ENCODE measurements at places on chromosomes 1 and 21.

DNA sequence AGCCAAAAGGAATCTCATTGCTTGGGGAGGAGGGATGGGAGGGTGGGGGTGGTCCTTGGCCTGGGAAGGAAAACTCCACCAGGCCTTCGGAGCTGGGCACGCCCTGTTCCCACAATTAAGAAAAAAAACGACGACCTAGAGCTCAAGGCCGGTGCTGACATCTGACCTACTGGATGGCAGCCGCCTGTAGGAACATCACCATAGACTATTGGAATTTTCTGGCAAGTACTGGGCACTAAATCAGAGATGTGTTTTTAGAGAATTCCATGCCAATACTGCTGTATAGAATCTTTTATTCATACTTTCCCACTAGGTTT is 729 bp downstream of the NADK start:
- DNase-seq = peak; percentile 26

DNA sequence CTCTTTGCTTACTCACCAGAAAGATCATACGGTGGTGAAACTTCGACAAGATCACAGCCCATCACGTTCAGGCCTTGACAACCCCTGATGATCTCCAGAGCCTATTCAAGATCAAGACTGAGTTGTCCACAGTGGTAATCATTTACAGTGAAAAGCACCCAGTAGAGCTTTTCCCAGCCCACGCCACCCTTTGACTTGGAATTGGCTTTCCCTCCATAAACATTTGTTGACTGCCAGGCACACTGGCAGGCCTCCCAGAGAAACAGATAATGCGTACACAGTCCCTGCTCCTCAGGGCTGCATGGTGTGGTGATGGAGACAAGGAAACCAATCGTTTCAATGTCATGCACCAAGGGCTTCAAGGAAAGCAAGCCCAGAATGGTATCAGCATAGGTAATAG is 10.1 kb downstream of the AGMAT start:
- no peak for DNase-seq

GRCh38 chr1:5140136-5140535 is 485.7 kb downstream of the AJAP1 start:
- DNase-seq = no peak

- no peak for DNase-seq
Measured at GRCh38 chr1:154568157-154568815, 708 bp downstream of the CHRNB2 start.

- DNase-seq = peak; percentile 60
Measured at GRCh38 chr1:18666317-18666920, 35.8 kb downstream of the PAX7 start.

DNA sequence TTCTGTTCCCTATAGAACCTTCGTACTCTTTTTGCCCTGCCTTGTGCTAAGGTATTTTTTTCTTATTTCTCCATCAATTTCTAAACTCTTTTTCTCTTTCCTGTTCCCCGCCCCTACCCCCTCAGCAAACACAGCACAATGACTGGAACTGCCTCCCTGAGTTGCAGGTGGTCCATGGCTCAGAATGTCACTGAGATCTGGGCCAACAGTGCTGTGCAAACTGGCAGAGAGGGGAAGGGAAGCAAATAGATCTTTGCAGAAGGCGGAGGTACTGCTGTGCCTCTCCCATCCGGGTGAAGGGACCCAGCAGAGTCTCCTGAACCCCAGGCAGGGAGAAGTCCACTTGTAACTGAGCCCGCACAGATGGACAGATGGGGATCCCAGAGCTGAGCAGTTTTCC is 32.6 kb upstream of the A3GALT2 start:
- DNase-seq = no peak

GRCh38 chr1:161351482-161351881 is 16.2 kb downstream of the CFAP126 start:
- DNase-seq = no peak

DNA sequence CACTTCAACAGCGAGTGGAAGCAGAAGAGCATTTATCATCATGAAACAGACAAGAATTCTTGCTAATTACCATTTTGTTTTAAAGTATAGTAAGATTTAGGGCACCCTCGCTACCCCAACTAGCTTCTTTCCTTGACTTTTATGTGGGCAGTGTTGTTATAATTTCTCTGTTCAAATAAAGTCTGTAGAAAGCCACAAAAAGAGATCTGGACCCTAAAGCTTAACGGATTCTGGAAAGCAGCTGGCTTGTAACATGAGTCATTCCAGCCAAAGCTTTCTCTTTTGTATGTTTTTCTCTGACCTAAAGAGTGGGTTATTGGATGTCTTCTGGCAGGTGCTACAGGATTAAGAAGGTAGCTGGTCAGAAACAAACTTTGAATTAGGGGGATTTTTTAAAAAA is 37.4 kb downstream of the RUNX1 start:
- DNase-seq = no peak

GRCh38 chr1:119808972-119809550 is 2.2 kb downstream of the REG4 start:
- peak; percentile 79 for DNase-seq

GRCh38 chr21:45022348-45022675 is 52.1 kb upstream of the ADARB1 start:
- no peak for DNase-seq

DNA sequence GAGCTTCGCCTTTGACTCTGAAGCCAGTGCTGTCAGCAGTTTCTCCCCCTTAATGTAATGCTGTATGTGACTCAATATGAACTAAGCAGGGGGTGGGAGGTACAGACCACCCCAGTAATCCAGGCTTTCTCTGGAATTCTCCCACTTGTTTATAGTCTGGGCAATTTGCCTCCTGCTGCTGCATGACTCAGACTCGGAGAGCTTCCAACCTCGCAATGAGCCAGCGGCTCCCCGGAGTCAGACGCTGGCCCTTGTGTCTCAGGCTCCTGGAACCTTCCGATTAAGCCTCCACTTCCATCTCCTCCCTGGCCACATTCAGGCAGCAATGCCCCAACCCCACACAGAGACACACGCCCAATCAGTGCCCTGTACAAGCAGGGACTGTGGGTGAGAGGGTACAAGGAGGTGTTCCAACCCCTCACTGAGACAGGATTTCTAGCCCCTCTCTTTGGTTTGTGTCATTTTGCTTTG is 471.7 kb upstream of the VAMP3 start:
- DNase-seq = peak; percentile 83

GRCh38 chr21:46195595-46196195 is 11.4 kb upstream of the SPATC1L start:
- no peak for DNase-seq

DNA sequence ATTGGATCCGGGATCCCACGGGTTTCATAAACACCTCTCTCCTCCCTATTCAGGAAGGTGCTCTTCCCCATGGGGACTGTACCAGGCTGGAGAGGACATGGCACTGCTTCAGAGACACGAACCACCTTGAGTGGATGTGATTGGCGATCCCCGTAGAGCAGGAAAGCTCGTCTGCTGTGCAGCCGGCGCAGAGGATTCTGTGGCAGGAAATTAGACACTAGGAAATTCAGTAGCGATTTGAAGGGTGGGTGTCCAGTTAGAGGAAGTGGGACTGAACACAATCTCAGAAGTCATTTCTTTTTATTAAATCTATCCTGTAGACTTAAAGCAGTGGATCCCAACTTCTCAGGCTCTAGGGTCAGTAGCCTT is 767 bp downstream of the PDIK1L start:
- no peak for DNase-seq

- peak; percentile 80 for DNase-seq
Measured at GRCh38 chr21:37365517-37366481, 774 bp upstream of the DYRK1A start.

GRCh38 chr1:33254491-33254890 is 1.8 kb upstream of the ZNF362 start:
- DNase-seq = no peak

GRCh38 chr1:203091761-203092330 is 6.0 kb upstream of the MYOG start:
- peak; percentile 24 for DNase-seq

DNA sequence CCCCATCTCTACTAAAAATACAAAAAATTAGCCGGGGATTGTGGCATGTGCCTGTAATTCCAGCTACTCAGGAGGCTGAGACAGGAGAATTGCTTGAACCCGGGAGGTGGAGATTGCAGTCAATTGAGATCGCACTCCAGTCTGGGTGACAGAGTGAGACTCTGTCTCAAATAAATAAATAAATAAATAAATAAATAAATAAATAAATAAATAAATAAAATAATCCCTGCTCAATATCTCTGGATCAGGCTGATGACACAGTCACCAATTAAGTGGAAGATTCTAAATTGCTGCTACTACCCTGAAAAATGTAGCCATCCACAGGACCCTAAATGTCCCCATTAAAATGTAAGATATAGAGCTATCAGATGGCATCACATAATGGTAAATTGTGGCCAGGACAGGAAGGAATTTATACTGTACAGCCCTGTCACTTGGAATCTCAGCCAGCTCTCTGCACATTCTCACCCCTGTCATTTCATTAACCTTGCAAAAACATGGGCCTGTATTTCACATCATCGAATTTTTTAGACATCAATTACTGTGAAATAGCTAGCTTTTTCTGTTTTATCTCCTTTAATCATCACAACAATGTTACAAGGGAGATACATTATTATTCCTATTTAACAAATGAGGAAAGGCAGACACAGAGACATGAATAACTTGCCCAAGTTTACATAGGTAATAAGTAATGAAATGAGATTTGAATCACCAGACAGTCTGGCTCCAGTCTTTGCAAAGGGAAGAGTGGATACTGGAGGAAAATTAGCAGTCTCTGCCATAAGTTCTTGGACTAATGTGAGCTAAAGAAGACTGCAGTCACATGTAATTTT is 56.7 kb upstream of the NTPCR start:
- DNase-seq = no peak

DNA sequence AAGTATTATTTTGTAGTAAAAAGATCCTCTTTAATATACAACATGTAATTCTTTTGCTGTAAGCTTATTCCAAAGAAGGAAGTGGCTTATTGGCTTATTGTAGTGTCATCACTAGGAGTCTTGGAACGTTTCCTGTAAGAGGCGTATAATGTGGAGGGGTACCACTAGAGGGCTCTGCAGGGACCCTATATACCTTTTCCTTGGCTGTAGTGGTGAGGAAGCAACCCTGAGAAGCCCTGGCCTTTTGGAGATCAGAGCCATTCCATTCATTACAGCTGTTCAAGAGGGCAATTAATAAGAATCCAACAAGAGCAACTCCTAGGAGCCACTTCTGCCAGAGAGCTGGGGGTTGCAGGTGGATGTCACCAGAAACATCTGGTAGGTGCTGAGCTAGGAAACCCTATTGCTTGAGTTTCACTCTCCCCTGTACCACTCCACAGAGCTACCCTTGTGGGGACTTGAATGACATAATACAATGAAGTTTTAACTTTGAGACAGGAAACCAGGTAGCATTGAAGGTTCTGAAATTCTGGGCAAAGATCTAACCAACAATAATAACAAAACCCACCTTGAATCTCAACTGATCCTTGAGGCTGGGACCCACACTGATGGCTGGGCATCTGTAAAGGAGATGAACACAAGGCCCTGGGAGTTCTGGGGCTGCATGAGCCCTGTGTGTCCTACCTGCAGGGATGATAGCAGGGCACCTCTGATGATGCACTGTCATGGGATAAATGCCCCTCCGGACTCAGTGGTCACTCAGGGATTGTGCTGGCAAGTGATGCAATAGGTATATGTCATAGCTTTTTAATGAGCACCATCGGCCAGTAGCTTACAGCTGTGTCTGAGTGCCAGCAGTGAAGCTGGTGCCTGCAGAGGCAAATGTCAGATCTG is 160.2 kb upstream of the COA6 start:
- peak; percentile 69 for DNase-seq

DNA sequence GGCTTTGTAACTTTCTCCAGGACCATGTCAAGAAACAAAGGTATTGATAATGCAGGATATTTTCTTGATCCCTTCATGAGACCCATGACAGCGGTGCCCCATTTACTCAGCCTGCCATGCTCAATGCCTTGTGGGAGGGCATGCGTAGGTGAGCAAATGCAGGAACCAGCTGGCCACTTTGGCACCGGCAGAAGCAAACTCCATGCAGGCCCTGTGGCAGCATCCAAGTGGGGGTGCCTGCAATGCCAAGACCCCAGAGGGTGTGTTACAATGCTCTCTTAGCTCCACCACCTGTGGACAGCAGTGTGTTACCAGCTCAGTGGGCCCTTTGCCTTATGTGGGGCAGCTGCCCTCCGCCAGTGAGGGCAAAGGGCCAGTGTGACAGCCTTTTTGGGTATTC is 108.1 kb downstream of the ATP1B1 start:
- no peak for DNase-seq

GRCh38 chr1:187680823-187681222 is 852.1 kb downstream of the PLA2G4A start:
- peak; percentile 13 for DNase-seq

DNA sequence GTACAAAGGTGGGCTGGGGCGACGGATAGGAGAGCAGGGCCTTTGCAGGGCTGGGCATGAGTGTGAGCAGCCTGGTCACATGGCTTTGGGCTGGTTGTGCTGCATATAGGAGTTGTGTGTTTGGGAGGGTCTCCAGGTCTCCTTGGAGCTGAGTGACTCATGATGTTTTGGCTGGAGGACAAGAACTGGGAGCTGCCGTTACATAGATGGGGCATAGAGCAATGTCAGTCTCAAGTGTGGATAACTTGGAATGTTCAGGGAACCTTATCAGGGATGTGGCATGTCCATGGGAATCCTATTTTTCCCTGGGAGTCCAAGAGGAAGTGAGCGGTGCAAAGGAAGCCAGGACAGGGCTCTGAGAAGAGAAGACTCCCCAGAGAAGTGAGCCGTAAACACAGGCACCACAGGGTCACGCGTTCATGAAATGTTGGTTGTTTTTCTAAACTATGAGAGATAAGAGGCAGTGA is 136.4 kb upstream of the KCNE2 start:
- no peak for DNase-seq

DNA sequence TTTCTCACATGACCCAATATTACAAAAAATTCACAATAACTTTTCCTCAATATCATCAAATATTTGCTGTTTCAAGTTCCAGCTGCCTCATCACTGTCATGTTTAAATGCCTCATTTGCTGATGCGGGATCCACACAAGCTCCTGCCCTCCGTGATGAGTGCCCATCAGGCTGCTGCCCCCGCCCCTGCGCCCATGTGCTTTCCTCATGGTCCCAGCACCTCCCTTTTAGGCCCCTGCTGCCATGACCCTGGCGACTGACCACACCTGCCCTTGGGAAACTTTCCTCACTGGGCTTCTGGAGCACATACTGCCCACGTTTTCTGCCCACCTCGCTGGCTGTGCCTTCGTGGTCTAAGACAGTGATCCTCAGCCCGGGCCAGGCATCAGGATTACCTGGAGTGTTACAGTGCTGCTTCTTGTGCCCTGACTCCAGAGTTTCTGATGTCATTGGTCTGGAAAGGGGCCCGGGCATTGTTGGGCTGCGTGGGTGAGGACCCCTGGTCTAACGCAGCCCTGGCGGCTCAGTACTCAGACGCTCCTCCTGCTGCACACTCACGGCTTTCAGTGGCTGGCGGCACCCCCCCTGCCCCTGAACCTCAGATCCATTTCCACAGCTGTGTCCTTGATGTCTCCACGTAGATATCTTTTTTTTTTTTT is 20.5 kb downstream of the PLEKHM2 start:
- no peak for DNase-seq

DNA sequence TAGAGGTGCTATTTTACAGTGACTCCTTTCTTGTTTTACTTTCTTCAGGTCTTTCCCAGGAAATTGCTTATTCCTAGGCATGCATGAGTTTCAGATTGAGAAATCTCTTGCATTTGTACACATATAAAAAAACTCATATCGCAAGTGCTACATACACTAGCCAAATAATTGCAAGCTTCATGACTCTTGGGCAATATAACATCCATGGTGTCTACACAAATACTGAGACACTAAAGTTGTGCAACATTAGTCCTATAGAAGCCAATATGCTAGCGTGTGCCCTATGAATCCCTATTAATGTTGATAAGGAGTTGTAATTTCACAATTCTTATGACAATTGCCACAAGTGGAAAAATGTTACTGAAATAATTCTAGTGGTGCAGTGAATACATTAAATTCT is 591.0 kb downstream of the ADGRL2 start:
- peak; percentile 74 for DNase-seq

Data from epithelial cell of esophagus (primary cell).